HS-27A (cell line): ENCODE measurements at places on chromosomes 2 and 18.

DNA sequence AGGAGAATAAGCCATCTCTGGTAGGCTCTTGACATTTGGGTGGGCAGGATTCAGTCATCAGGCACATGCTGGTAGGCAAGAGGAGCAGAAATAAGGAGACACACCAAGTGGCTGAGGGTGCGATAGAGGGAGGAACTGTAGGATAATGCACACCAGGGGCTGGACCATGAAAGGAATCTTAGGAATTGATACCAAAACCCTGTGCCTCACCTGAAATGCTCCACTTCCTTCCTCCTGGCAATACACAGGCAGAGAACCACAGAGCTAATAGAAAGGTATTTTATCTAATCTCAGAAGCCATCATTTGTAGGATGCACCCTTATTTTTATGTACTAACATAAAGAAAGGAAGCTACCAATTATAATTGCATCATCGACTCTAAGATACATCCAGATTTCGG, 4.4 kb upstream of the CYP1B1 start:
- no peak for DNase-seq

DNA sequence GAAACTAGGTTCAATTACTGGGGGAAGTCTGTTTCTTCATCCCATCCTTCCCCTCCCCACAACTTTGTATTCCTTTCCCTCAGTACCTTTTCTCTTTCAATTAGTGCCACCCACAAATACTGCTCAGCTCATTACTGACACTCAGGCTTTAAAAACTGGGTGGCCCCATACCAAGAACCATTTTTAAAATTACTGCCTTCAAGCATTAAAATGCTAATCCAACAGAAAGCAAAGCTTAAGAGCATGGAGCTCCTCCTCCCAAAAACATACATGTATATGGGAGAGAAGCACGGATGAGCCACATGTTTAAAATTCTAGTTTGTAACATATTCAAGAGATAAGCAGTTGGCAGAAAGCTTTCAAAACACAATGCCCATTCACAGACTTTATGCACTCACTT, 44.0 kb downstream of the IRS1 start:
- DNase-seq = no peak

DNA sequence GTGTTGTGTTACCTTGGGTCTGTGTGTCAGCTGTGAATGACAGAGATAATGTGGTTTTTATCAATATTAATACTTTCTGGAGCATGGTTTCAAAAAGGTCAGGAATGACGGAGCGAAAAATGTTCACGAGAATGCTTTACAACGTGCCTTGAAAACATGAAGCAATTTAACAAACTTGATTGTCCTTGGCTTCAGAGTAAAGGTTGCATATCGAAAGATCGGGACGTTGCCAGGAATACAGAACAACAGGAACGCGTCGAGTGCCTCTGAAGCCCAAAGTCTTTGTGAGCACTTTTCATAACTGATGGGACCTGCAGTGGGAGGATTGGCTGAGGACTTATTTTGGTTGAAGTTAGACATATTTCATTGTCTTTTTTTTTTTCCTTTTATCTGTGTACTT, 206.1 kb downstream of the ZNF407 start:
- DNase-seq = no peak

- no peak for DNase-seq
Observed at GRCh38 chr2:170038734-170039133, 139.2 kb upstream of the MYO3B start.

- no peak for DNase-seq
Observed at GRCh38 chr18:26342646-26343045, 116.4 kb downstream of the TAF4B start.

- no peak for DNase-seq
Observed at GRCh38 chr2:129862668-129863067, 116.8 kb upstream of the RAB6C start.
